ENCODE measurements at places on chromosomes 4 and X.

- no peak for DNase-seq
Measured at GRCh38 chr4:104642521-104642920, 147.8 kb upstream of the CXXC4 start.

GRCh38 chr4:42436928-42437565 is 39.8 kb downstream of the SHISA3 start:
- no peak for DNase-seq

GRCh38 chr4:23234716-23235115 is 542.0 kb downstream of the GBA3 start:
- no peak for DNase-seq

GRCh38 chr4:99462875-99463464 is 27.8 kb upstream of the ADH7 start:
- DNase-seq = peak; percentile 55

DNA sequence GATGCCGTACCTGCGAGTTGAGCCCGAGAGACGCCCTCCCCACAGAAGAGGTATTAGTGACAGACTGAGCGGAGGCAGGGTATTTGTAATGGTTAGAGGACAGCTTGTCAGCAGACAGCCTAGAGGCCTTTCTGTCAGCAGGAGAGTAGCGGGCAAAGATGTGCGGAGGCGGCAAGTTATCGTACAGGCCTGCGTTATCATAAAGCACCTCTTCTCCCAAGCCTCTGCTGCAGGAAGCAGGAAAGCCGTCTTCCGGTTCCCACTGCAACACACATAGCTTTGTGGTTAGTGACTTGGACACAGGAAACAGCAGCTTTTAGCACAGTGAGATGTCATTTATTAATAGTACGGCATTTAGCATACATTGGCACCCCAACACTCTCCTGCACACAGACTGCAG is 158.3 kb downstream of the AFAP1 start:
- DNase-seq = peak; percentile 83

DNA sequence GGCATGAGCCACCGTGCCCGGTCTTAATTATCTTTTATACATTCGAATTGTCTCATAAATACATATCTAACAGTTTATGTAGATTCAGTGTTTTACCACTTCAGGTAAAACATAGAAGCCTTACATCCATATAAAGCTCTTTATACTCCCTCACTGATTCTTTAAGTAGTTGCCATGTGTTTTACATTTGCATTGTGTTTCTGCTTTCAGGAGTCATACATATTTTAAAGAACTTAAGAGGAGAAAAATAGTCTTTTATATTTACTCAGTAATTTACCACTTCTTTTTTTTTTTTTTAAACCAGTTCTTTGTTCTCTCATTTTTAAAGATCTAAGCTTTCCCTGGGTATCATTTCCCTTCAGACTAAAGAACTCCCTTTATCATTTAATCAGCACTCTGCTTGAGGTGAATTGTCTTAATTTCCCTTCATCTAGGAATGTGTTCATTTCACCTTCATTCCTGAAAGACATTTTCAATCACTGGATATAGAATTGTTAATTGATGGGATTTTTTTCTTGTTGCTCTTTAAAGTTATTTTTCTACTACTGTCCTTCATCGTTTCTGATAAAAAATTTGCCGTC is 324.3 kb upstream of the ZCCHC13 start:
- DNase-seq = no peak

GRCh38 chr4:88523325-88524129 is at the start of gene PYURF:
Gene PYURF, minus strand, starts transcription at chr4:88523776. Its CDS starts 76 bp downstream, at chr4:88523700.
- peak; percentile 94 for DNase-seq

DNA sequence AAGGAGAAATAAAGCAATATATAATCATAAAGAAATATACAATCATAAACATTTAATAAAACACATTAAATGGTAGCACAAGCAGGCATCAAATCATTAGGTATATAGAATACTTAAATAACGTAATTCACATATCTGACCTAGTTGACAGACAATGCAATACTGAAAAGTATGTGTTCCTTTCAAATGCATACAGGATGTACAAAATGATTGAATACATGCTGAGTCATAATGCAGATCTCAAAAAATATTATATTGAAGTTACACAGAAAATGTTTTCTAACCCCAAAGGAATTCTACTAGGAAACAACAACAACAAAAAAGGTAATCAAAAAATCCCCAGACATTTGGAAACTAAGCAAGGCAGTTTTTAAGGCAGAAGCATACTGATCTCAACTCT is 1072.0 kb upstream of the INTU start:
- DNase-seq = peak; percentile 4

DNA sequence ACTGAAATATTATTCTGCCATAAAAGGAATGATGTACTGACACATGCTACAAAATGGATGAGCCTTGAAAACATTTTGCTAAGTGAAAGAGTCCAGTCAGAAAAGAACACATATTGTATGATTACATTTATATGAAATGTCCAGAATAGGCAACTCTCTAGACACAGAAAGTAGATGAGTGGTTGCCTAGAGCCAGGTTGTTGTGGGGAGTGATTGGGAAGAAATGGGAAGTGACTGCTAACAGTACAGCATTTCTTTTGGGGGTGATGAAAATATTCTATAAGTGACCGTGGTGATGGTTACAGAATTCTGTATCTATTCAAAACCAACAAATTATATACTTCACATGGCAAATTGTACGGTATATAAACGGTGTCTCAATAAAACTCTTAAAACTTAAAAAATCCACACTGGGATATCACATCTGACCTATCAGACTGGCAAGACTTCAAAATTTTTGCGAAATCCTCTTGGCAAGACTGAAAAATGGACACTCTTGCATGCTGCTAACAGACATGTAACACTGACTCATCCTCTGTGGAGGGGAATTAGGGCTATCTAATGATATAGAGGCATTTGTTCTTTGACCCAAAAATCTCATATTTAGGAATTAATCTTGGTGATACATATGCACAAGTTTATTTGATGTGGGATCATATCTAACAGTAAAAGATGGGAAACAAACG is 71.8 kb downstream of the FAM13A start:
- peak; percentile 94 for DNase-seq

DNA sequence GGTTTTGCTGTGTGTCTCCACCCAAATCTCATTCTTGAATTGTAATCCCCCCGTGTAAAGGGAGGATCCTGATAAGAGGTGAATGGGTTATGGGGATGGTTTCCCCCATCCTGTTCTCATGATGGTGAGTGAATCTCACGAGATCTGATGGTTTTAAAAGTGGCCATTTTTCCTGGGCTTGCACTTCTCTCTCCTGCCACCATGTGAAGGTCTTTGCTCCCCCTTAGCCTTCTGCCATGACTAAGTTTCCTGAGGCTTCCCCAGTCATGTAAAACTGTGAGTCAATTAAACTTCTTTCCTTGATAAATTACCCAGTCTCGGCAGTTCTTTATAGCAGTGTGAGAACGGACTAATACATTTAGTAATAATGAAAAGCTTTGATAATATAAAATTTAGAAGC is 46.9 kb downstream of the ANTXR2 start:
- no peak for DNase-seq

DNA sequence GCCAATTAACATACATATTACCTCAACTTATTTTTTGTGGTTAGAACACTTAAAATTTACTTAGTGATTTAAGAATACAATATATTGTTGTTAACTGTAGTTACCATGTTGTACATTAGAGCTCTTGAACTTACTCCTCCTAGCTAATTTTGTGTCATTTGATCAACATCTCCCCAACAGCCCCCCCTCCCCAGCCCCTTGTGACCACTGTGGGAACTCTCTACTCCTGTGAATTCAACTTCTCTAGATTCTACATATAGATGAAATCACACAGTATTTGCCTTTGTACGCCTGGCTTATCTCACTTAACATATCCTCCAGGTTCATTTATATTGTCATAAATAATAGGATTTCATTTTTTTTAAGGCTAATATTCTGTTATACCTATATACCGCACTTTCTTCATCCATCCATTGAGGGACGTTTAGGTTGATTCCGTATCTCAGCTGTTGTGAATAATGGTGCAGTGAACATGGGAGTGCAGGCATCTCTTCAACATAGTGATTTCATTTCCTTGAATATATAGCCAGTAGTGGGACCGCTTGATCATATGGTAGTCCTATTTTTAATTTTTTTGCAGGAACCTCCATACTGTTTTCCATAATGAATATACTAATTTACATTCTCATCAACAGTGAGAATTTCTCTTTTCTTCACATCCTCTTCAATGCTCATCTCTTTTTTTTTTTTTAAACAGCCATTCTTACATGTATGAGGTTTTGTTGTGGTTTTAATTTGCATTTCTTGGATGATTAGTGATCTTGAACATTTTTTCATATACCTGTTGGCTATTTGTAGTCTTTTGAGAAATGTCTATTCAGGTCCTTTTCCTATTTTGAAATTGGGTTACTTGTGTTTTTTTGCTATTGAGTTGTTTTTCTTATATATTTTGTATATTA is 66.8 kb downstream of the RAPGEF2 start:
- DNase-seq = no peak

DNA sequence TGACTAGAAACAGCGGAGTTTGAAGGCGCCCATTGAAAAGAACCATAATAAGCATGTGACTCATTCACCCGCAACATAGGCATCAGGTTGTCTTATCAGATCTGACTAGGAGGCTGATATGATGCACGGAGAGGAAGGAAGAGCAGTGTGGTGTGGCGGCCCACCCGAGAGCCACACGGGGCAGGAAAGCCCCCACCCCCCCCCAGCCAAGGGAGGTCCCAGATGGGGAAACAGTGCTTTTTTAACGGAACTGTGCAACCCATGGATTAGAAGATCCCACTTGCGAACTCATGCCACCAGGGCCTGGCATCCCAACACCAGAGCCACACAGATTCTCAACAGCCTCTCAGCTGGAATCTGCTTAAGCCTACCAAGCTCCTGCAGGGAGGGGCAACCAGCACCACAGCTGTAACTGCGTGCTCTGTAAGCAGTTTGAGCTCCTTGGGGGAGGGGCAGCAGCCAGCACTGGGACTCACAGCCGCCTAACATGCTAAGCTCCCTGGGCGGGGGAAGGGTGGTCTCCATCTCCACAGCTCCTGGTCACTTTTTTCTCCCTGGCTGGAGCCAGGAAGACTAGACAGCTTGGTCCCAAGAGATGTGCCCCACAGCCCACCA is 466.2 kb downstream of the PDGFC start:
- no peak for DNase-seq

DNA sequence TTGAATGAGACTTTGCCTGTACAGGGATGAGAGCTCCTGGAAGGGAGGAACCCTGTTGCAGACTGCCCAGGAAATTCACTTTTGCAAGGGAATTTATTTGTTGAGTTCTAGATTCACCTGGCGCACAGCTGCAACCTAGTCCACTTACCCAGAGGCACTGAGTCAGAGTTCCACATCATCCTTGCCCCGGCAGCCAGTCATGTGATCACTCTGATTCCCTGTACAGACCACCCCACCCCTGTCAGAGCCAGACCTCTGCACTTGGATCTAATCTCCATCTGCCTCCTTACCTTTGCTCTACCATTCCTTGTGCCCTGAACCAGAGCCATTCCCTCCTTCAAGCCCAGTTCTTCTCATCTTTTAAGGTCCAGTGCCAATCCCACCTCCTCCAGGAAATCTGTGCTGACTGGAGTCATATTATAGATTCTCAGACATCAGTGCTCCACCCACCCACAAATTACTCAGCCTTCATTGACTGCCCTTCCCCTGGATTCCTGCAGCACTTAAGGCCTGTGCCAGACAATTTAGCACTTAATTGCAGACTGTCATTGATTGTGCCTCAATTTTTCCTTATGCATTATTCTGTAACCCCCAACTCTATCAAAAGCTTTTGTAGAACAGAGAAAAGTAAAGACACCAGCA is 84.1 kb upstream of the MAGEA4 start:
- peak; percentile 54 for DNase-seq

DNA sequence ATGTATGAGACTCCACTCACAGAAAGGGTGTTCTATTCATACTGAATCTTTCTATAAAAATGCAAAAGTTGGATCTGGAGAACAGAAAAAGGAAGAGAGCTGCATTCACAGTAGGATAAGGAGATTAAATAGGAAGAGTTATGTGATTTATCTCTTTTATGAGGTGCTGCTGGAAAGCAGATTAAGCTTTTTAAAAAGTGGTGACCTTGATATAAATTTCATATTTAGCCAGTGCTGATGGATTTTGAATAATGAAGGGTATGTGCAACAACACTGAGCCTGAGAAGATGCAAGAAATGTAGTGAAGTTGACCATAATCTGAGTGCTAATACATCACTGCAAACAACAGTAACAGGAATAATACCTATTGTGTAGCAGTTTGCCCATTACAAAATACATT is 795.6 kb downstream of the IL1RAPL1 start:
- no peak for DNase-seq

DNA sequence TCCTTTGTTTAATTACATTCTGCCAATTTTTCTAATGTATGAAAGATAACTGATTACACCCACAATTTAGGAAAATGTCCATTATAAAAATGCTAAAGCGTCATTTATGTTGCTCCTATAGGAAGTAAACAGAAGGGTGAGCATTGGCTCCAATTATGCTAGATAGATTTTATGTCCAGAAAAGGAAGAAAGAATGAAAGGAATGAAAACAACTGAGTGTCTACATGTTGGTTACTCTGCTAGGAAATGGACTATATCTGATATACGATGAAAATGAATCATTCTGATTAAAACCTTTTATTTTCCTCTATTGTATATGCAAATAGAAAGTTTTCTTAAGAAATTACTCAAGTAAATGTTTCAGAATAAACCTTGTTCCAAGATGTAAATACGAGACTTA is 1.6 kb downstream of the ENAM start:
- DNase-seq = no peak

DNA sequence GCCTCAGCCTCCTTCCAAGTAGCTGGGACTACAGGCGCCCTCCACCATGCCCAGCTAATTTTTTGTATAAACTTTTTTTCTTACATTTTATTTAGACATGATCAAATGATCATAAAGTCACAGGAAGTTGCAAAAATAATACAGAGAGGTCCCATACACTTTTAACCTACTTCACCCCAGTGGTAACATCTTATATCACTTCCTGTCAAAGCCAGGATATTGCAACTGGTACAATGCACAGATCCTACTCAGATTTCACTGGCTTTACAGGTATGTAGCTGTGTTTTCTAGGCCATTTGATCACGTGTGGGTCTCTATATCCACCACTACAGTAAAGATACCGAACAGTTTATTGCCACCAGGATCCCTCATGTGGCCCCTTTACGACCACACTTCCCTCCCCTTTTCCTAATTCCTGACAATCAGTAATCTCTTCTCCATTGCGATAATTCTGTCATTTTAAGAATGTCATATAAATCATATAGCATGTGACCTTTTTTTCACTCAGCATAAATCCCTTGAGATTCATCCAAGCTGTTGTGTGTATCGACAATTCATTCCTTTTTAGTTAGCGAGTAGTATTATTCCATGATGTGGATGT is 18.0 kb downstream of the RPS6KA3 start:
- DNase-seq = no peak

Data from foreskin fibroblast (primary cell).